ENCODE measurements at places on chromosomes 2 and 18. TPM values are rescaled to one million over a fixed set of nuclear protein-coding genes. Genes with fewer than 3 reads are reported as not detected.

SIX3 gene
- total RNA-seq, result not detected

IL1R1 gene
- total RNA-seq, result not detected

SERPINB7 gene
- total RNA-seq, result not detected

RTN4 gene
- 90.3 TPM for total RNA-seq

MAP3K19 gene
- total RNA-seq, result not detected

Measured in activated CD8-positive, alpha-beta T cell treated with anti-CD3 and anti-CD28 coated beads, Interleukin-2, amount 10 ng/mL, durations not matched to agents 7 days and 5 days (primary cell).